Caco-2 (cell line): ENCODE measurements at places on chromosomes 13 and 19. TPM values are rescaled to one million over a fixed set of nuclear protein-coding genes. Genes with fewer than 3 reads are reported as not detected.
A peak's percentile ranks its signal among the peaks of the same experiment; 100 is the strongest.

- no peaks in the 10 kb centered on the region for H3K27me3 ChIP-seq
- no peak for DNase-seq
- no peak overlapping the region for H3K27ac ChIP-seq
- H3K4me1 ChIP-seq = no peaks in the 10 kb centered on the region
- H3K36me3 ChIP-seq = no peaks in the 10 kb centered on the region
Measured at GRCh38 chr13:69288026-69288425, 819.6 kb upstream of the ATXN8OS start.

DNA sequence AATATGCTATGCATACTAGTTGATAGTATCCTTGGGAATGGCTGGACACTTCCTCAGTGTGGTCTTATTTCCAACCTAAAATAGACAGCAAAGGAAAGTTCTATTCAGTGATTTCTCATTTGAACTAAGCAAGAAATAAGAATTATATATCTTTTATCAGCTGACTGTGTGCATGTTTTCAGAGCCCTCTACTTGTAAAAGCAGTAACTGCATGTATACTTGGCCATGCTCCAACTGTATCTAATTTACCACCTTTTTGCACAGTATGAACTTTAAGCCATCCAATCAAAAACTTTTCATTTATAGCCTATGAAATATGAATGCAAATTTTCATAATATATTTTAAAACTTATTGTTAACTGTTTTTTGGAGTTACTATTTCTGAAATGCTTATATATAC, 136.4 kb upstream of the PCDH9 start:
- H3K27ac ChIP-seq = no peak overlapping the region
- H3K4me1 ChIP-seq = no peaks in the 10 kb centered on the region
- no peaks in the 10 kb centered on the region for H3K36me3 ChIP-seq
- no peak for DNase-seq
- H3K4me3 ChIP-seq = no peak overlapping the region

GRCh38 chr19:35329323-35329722, 336 bp downstream of the CD22 start:
- DNase-seq = no peak
- no peaks in the 10 kb centered on the region for H3K4me1 ChIP-seq
- H3K27ac ChIP-seq = no peak overlapping the region
- H3K36me3 ChIP-seq = no peaks in the 10 kb centered on the region

Gene WDR88
- 0.20 and 0.37 TPM in 2 replicates for total RNA-seq

GRCh38 chr19:55336101-55336500, 3.6 kb upstream of the KMT5C start:
- H3K4me3 ChIP-seq = no peak overlapping the region
- no peaks in the 10 kb centered on the region for H3K36me3 ChIP-seq
- no peak overlapping the region for H3K27ac ChIP-seq

DNA sequence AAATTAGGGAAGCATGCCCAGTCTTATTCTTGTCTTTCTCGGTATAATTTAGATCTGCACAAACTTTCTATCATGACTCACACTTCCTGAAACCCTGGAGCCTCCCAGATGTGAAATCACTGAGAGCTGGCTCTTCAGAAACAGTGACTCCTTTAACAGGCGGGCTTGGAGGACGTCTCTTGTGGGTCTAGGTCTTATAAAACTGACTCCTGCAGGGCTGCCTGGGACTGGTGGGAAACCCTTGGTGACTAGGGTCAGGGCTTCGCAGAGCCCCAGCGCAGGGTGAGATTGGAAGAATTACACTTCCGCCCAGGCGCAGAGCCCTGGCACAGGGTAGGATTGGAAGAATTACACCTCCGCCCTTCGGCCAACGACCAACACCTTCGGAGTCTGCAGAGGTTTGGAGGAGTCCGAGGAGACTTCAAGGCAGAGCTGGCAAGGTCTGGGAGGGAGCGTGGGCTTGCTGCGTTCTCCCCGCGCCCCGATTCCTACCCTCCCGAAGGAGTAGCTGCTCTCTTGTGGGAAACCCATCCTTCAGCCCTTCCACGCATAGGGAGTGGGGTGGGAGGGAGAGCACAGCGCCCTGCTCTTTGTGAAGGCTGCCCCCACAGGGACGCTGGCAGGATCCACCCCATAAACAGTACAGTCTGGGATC, 43.4 kb upstream of the MAP3K10 start:
- no peaks in the 10 kb centered on the region for H3K27me3 ChIP-seq
- H3K4me1 ChIP-seq = no peaks in the 10 kb centered on the region
- H3K36me3 ChIP-seq = no peaks in the 10 kb centered on the region
- no peak for DNase-seq
- no peak overlapping the region for H3K4me3 ChIP-seq

DNA sequence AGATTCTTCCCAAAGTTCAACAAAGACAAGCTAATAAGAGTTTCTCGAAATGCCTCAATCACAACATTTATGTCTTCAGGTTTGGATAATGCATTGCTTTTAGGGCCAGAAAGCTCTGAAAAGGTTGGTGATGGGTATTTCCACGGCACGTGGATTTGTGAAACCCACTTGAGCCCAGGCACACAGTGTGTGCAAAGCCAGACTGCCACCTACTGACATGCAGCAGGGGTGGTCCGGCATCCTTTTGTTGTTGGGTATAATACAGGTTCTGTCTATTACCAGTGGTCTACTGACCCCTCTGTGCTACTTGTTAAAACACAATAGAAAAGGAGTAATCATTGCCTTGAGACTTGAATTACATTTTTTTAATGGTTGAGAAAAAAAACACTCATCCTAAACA, 225.6 kb downstream of the RAP2A start:
- DNase-seq = peak; percentile 27
- no peaks in the 10 kb centered on the region for H3K4me1 ChIP-seq
- no peak overlapping the region for H3K27ac ChIP-seq
- H3K27me3 ChIP-seq = no peaks in the 10 kb centered on the region; the same call in 1 of the 2 replicates

Gene TRAPPC6A
- total RNA-seq = 50.5 and 53.2 TPM in 2 replicates

DNA sequence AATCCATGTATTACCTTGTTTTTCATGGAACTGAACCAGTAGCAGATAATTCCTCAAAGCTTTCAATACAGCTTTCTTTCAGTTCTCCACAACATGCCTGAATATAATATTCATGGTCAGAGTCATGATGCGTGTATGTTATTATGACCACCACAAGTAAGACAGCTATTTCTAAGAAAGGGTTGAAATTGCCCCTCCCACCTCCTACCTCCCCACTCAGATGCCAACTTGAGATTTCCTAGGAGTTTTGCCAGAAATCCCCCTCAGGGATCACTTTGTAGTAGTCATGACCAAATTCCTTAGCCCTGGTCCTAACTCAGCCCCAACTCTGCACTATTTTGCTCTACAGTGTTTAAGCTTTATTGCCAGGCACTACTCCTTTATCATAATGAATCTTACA, 69.9 kb upstream of the RAP2A start:
- no peaks in the 10 kb centered on the region for H3K27me3 ChIP-seq
- no peak overlapping the region for H3K27ac ChIP-seq
- DNase-seq = no peak
- no peak overlapping the region for H3K4me3 ChIP-seq

Gene TMPRSS9
- total RNA-seq = 0.49 and 0.66 TPM in 2 replicates

DNA sequence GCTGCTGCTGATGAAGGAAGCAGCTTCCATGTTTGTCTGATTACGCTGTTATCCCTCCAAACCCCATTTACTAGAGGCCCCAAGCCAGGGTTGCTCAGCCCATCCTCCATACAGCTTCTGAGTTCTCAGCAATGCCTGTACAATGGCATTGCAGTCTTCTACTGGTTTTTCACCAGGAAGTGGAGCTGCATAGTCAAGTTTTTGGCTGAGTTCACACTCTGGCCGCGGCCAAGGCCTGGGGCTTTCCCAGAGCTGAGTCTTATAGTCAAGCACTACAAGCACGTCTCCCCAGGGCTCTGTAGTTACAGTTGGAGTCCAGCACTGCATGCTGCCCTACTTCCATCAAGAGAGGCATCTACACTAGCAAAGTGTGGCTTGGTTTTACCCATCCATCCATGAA, 182.5 kb downstream of the POU4F1 start:
- no peak overlapping the region for H3K4me3 ChIP-seq
- H3K27ac ChIP-seq = no peak overlapping the region

GRCh38 chr13:37695200-37695599, 96.6 kb upstream of the POSTN start:
- H3K36me3 ChIP-seq = no peaks in the 10 kb centered on the region
- no peaks in the 10 kb centered on the region for H3K4me1 ChIP-seq
- H3K27me3 ChIP-seq = no peaks in the 10 kb centered on the region
- H3K4me3 ChIP-seq = no peak overlapping the region

DNA sequence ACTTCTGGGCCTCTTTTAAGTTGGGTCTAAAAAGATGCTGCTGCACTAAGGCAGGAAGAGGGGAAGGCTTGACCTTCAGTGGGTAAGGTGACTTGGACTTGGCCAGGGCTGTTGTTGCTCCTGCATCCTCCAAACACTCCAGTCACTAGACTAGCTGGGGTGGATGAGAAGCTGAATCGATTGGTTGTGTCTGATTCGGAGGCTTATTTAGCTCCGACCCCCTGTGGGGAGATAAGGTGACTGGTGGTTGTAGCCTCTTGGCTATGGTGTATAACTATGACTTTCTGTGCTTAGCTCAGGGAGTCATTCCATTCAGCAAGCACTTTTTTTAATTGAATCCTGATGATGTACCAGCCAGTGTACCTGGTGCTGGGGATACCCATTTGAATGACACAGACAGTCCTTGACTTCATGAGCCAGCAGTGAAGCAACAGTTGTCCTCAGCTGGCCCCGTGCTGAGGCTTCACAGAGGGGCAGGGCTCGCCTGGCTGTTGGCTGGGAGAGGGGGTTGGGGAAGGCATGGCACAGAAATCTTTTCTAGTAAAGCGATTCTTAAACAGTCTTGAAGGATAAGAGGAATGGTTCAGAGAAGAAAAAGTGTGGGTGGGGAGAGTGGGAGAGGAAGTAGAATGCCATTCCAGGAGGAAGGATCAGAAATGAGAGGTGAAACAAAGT, 9.9 kb downstream of the PCDH8 start:
- H3K36me3 ChIP-seq = no peaks in the 10 kb centered on the region
- no peaks in the 10 kb centered on the region for H3K27me3 ChIP-seq
- no peak for DNase-seq
- H3K4me1 ChIP-seq = no peaks in the 10 kb centered on the region
- H3K27ac ChIP-seq = no peak overlapping the region

- H3K36me3 ChIP-seq = no peaks in the 10 kb centered on the region
- peaks cover 16% of the 10 kb centered on the region for H3K4me1 ChIP-seq
- no peak overlapping the region for H3K4me3 ChIP-seq
- DNase-seq = no peak
Measured at GRCh38 chr13:43365039-43365344, 341.6 kb downstream of the DNAJC15 start.
